Fibroblast of skin of right quadriceps (primary cell): ENCODE measurements at places on chromosomes 2 and 18.

- no peak for DNase-seq
These were observed 28.3 kb upstream of the IMP4 start for GRCh38 chr2:130314377-130314776.

DNA sequence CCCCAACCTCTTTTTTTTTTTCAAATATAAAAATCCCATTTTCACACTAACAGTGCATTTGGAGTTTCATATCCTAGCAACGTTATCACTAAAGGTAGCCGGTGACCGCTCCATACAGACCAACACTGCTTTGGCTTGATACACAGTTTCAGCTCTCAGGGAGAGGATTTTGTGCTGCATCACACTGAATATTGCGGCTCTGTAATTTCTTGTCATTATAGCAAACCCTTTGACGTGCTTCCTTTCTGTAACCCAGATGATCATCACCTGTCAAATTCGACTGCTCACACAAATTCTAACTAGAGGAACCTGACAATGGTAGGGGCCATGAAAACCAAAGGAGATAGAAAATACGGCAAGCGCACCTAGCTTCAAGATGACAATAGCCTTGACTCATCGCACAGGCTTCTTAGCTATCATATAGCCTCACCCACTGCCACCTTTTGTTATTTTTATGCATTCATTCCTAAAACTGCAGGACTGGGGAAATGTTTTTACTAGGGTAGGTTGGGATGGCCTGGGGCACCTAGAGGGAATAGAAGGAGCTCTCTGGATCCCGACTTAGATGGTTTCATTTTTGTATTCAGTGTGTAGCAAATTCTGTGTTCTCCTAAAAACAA lies 582.9 kb upstream of the PIK3C3 start:
- no peak for DNase-seq

DNA sequence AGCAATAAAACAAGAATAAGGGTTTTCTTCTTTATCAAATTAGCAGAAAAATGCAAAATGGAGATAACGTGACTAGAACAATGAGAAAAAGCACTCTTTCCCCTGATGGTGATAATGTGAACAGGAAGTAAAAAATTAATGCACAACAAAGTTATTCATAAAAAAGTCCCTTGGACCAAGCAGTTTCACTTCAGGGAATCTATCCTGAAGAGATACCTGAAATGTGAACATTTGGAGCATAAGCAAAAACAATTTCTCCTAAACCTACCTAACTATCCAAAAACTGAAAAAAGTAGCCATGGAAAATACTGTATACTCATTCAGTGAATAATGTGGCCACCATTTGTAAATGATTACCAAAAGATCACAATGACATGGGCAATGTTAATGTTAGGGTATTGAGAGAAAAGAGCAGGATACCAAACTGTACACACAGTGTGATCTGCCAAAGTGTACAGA lies 48.7 kb downstream of the TRIP12 start:
- no peak for DNase-seq

DNA sequence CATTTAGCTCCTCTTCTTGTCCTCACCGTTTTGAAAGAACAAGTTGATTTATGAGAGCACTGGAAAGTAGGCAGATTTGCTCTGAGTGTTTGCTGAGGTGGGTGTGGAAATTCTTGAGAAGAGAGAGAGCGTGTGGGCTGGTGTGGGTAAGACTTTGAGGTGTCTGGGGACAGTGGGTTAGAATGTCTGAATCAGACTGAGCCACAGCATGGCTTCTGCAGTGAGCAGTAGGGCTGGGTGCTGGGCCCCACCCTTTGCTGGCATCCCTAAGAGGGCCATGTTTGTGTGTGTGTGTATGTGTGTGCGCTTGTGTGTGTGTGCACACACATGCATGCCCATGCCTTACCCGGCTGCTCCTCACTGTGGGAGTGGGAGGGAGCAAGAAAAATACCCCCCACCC lies 63.7 kb downstream of the COPS8 start:
- DNase-seq = no peak

DNA sequence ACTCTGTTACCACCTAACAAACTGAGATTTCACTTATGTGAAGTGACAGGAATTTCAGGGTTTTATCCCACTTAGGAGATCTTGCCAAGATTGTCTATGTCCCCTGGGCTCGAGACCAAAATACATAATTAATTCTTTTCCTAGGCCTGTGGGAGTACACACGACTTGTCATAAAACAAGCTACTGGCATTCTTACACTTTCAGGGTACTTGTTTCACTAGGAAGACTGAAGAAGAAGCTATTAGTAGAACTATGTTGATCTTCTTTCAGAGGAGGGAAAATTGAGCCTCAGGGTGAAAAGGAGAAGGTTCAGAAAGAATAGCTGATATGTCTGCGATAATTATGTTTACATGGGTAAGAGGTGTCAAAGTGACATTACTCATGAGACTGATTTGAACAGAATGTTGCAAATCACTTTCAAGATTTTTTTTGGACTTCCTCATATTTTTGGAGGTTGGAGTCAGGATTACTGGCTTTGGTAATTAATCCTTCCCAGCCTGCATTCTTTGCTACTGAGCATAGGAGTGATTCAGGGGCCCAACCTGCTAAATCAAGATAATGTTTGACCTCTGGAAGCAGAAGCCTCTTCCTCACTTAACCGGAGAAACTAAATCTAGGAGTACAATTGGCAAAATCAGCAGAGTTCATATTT lies 240.0 kb upstream of the NT5C1B start:
- DNase-seq = peak; percentile 91

DNA sequence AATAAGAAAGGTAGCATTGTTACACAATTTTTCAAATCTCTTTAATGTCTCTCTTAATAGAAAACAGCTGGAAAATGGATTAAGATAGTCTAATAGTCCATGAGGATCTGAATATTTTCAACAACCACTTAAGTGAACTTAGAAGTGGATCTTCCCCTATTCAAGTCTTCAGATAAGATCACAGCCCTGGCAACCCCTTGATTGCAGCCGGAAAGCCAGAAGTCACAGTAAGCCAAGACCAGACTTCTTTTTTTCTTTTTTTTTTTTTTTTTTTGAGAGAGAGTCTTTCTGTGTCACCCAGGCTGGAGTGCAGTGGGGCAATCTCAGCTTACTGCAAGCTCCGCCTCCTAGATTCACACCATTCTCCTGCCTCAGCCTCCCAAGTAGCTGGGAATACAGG lies 18.6 kb upstream of the ZC3H15 start:
- DNase-seq = no peak

GRCh38 chr2:201233192-201233811 lies 27.0 kb upstream of the CASP8 start:
- DNase-seq = no peak

DNA sequence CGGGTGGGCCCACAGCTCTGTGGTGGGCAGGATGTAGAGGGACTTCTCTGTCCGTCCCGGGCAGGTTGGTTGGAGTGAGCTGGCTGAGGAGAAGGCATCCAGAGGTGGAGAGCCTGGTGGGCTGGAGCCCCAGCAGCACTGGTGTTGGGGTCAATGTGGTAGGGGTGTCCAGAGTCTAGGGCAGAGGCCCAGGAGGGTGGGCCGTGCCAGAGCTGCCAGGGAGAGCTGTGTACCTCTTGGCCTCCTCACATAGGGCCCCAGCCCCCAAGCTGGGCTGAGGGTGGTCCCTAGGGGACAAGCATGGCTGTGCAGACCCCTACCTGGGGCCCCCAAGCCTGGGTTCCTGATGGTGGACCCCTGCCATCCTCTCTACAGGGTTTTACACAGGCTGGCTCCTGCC lies 16.0 kb downstream of the ANO7 start:
- no peak for DNase-seq

DNA sequence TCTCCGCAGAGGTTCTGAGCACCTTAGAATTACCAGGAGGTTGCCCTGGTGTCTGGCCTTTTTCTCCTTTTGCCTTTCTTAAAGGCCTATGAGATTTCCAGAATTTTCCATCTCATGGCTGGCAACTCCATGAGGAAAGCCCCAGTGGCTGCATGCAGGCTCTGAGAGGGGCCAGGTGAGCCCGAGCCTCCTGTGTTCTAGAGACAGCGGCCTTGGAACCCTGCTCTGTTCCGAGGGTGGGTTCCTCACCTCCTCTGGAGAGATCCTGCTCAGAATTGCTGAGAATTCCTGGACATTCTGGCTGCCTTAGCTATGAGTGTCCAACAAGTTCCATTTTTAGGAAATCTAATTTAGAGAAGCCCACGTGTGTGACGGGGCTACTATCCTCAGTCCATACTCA lies 35.7 kb upstream of the HPCAL1 start:
- DNase-seq = no peak

GRCh38 chr18:25189391-25190185 lies 162.4 kb downstream of the ZNF521 start:
- DNase-seq = no peak

DNA sequence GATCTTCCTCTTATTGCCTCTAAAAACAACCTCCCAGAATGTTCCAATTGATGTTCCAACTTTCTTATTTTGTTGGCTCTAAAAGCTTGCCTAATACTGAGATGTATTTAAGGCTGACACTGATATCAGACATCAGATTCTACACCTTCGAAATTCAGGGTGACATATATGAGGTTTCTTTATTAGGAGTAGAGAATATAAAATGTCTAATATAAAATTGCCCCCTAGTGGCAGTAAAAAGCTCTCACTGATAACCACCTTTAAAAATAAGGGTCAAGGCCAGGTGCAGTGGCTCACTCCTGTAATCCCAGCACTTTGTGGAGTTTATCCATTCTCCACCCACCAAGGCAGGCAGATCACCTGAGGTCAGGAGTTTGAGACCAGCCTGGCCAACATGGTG lies 789.7 kb upstream of the SLC39A10 start:
- peak; percentile 1 for DNase-seq

DNA sequence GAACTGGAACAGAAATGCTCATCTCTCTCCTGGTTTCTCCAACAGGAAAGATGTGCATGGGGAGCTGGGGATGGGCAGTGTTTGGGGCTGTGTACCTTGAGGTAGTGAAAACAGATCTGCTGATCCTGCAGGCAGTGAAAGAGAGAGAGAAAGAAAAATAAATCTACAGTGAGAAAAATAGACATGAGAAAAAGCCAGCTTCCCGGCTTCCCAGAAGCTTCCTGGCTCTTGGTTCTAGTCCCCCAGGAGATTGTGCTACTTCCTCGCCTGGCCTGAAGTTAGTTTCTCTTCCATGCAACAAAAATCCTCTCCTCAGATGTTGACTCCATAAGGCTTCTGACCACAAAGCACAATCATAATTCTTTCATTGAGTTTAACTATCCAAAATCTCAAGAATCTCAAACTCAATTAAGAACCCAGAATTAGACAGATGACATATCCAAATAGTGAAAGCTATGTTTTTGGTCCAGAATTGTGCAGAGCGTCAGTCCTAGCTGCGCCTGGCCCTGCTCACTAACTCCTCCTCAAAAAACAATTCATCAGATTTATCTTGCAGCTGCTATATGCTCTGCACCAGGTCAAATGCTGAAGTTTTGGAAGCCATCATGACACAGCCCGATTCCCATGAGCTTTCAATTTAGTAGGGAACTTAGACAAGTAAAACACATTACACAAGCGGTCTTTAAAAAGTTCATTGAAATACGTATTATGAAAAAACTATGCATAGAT lies 20.1 kb upstream of the NAB1 start:
- DNase-seq = no peak

DNA sequence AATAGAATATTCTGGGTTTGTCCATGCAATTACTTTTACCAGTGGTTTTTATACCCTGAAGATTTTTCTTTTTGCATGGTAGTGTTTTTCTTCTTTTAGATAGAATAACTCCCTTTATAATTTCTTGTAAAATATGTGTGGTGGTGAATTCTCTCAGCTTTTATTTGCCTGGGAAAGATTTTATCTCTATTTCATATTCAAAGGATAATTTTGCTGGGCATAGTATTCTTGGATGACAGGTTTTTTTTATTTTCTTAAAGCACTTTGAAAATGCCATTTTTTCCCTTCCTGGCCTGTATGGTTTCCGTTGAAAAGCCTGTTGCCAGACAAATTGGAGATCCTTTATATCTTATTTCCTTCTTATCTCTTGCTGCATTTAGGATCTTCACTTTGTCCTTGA lies 113.5 kb downstream of the MYO3B start:
- no peak for DNase-seq

- no peak for DNase-seq
These were observed 15.3 kb downstream of the TM4SF20 start for GRCh38 chr2:227363756-227364155.
